AG04450 (cell line): ENCODE measurements at places on chromosomes 2 and 18.

GRCh38 chr2:168530982-168531622 is 75.0 kb downstream of the CERS6 start:
- DNase-seq, result no peak

DNA sequence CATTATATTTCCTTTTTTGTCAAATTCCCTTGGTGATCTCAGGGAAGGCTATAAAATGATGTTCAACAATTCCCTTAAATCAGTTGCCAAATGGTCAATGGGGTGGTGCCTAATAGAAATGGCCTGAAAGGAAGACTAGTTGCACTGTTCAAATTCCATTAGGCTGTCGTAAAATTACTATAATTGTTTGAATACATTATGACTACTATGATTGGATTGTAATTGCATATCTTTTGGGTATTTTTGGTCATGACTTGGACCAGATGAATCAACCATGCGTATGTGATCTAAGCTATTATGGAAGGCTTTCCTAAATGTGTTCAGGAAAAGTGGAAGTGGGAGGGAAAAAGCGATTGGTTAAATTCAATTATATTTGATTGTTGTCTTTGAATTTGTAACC is 41.3 kb upstream of the KCNE4 start:
- peak; percentile 71 for DNase-seq

GRCh38 chr2:67311536-67311935 is 85.6 kb upstream of the ETAA1 start:
- DNase-seq, result peak; percentile 51

DNA sequence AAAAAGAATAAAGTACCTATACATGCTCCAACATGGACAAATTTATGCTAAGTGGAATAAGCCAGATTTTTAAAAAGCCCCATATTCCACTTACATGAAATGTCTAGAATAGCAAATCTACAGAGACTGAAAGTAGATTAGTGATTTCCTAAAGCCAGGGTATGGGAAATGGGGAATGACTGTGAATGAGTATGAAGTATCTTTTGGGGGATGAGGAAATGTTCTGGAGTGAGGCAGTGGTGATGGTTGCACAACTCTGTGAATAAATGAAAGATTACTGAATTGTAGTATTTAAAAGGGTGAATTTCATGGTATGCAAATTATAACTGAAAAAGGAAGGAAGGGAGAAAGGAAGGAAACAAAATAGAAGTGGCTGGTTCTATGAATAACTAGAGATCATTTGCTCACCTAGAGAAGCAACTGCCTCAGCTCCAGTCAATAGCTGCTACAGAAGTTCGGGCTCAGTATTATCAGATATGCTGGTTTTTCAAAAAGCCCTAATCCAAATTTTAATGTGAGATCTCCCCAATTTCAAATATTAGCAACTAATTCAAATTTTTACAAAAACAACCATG is 39.3 kb downstream of the MAP3K2 start:
- DNase-seq, result no peak

GRCh38 chr2:233486778-233487552 is 79.6 kb downstream of the USP40 start:
- DNase-seq, result peak; percentile 63

GRCh38 chr2:239039479-239039861 is 191.6 kb downstream of the TWIST2 start:
- no peak for DNase-seq

DNA sequence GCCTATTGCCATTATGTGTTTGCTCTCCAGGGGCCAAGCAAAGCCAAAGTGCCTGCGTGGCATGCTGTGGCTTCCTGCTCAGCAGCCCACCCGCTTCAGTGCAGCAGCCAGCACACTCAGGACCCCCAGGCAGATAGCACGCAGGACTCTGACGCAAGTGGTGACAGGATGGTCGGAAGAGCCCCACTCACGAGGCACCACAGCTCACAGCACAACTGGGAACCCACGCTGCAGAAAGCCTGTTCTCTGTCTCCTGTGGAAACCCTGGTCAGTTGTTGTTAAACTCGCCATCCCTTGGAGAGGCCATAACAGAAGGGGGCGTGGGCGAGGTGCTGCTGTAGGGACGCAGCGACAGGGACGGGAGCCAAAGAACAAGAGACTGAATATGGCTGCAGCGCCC is 76.4 kb downstream of the HDAC4 start:
- no peak for DNase-seq

DNA sequence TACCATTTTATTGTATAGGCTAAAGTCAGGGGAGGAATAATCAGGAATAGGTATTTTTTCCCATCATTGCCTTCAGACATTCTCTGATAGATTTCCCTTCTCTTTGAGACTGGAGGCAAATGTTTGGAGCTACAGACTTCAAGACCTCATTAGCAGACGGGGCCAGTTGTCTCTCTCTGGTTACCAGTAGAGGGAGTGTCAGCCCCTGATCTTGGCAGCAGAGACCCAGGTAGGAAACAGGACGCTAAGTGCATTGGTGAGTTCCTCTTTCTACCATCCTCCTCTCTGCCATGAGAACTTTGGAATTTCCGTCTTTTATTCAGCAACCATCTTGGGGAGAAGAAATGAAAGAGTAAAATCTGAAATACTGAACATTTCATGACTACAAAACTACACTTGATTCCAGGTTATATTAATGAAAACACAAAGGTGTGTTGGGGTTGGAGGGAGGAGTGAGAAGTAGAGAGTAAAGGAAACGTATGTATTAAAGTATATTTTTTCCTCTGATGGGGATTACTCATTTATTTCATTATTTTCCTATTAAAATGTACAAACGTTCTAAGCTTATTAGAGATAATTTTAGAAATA is 186.2 kb upstream of the GCFC2 start:
- DNase-seq, result no peak

DNA sequence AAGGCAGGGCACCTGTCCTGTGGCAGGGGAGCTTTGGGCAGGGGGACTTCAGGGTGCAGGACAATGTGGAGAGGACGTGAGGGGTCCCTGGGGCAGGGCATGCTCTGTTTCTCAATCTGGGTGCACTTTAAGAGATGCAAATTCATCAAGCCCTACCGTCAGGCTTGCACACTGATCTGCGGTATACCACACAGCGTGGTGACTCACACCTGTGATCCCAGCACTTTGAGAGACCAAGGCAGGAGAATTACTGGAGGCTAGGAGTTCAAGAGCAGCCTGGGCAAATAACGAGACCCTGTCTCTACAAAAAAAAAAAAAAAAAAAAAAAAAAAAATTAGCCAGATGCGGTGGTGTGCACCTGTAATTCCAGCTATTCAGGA is 10.2 kb upstream of the GPC1 start:
- DNase-seq, result no peak

- no peak for DNase-seq
Observed at GRCh38 chr2:241860184-241861078, 1.7 kb upstream of the PDCD1 start.

DNA sequence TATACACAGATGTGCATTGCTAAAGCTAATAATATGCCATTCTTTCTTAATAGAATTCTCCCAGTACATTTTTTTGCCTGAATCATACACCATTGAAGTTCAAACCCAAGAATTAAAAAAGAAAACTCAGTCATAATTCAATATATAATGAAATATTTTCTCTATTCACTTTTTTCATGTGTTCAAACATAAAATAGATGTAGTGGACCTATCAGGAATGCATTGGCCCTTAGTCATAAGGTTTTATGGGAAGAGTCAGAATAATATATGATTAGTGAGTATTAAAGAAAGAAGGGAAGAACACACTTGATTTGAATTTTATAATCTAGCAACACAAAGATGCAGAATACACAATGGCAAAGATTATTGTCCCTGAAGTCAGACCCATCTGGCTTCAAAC is 297.0 kb upstream of the COL3A1 start:
- DNase-seq, result no peak

GRCh38 chr2:188628989-188629752 is 337.5 kb downstream of the GULP1 start:
- DNase-seq, result no peak

- DNase-seq, result no peak
Observed at GRCh38 chr18:78743078-78743477, 236.5 kb upstream of the SALL3 start.

DNA sequence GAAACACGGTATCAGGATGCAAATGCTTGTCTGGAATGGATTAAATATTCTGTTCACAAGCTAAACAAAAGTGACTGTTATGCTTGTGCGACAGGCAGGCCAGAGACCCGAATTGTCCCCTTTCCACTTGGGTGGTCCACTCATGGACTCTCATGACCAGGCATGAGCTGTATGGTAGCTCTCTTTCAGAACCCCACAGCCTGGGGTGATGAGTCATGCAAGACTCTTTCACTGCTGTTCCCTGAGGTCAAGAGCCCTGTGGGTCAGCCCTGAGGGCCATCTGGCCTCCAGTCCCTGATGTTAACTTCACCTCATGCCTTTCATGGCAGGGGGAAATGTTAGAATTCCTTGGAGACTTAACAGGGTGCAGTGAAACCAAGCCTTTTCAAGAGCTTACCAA is 13.7 kb upstream of the SAP130 start:
- DNase-seq, result no peak

DNA sequence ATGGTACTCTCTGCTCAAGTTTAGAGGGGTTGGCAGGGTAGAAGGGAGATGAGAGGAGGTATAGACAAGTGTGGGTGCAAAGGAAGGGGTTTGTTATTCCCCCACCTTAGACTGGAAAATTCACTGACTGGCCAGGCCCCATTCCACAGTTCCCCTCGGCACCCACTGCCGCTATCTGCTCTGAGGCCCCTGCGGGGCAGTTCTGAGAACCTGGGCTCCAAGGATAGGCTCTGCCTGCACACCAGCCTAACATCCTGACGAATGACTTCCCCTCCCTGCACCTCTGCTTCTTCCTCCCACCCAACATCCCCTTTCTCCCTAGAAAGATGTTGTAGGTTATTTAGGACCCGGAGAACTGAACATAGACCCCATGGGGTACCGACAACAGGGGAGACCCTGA is 303.9 kb upstream of the HDAC4 start:
- DNase-seq, result no peak

DNA sequence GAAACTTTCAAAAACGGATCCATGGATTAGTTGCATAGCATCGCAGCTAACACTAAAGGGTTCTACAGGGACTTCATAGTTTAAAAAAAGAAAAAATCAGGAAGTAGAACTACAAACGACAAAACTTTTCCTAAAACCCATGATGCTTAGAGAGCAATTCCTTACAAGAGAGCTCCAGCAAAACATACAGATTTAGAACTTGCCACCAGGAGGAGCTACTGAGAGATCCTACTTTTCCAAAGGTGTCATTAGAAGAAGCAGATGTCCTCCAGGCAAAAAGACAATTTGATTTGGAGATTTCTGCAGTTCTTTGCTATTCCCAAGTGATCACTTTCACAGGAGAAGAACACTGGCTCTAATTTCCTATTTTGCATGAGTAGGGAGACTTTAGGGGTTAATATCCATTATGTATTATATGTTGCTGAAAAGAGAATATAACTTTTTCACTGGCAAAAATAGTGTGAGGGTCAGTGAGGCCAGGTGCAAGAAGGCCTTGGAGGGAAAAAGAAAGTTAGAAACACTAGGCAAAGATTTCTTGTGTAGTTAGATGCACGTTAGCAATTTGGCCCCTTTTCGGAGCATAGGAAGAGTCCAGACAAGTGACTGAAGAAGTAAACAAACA is 436.2 kb downstream of the SUCLG1 start:
- DNase-seq, result peak; percentile 16

- no peak for DNase-seq
Observed at GRCh38 chr2:173468266-173468793, 113.7 kb downstream of the CDCA7 start.

GRCh38 chr2:172702451-172702850 is 33.2 kb upstream of the RAPGEF4 start:
- no peak for DNase-seq

DNA sequence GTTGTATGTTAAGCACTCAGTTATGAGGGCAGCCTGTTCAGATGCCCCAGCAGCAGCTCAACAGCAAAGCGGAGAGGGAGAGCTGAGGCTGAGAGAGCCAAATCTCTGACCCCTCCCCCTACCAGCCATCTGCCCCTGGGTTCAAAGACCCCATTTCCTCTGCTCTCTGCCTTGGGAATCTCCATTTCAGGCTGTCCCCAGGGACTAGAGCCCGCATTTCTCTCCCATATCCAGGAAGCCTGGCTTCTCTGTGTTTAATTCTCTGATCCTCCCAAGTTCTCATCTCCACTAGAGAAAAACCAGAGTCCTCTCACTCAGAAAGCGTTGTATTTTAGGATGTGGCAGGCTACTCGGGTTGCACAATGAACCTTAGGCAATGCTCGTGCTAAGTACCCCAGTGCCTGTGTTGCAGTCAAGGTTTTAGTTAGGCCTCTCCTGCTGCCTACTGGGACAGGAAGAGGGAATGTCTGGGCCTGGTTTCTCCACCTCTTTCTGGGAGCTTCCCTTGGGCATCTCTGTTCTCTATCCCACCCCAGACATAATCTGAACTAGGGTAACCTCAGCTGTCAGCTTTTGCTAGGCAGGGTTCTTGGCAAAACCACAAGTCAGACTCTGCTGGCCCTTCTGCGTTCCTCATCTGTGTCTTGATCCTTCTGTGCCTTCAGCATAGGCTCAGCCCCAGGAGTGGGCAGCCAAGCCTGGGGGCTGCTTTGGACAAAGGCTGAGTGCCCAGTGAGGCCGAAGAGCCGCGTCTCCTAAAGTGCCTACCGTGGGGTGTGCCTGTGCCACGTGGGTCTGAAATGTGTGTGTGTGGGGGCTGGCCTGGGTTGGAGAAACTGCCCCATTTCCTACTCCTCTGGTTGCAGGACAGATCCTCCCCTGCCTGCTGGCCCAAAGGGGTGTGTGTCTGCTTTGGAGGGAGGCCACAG is 96.8 kb downstream of the STPG4 start:
- DNase-seq, result no peak

GRCh38 chr2:33764551-33764950 is 165.5 kb upstream of the FAM98A start:
- DNase-seq, result no peak

DNA sequence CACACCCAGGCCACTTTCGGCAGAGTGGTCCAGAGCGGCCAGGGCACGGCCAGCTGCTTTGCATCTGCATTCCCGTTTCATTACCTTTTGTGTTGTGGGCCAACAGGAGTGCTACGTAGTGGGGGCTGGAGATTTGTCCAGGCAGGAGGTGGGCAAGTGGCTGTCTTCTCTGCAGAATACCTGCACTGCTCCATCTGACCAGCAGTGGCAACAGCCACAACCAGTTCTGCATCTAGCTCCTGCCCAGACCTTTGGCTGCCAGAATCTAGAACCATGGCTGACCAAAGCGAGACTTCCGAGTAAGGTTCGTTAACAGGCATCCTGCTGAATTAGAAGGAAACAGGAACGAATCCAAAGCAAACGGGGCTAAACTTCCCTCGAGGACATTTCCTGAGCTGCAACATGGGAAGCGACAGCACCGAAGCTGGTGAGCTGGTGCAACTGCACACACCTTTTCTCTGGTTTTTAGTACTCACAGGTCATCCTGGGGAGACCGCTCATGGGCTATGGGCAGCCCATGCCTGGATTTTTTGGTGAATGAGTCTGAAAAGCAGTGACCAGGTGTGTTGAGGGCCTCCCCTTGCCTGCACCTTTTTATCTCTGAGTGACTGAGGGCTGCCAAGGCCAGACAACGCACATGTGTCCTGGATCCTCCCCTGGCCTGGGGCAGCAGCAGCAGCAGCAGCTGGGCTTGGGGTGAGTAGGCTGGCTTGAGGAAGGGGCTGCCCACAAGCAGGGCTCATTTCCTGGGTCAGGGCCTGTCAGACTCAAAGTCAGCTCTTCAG is 10.5 kb downstream of the GDF7 start:
- no peak for DNase-seq
